ENCODE measurements at places on chromosomes 4 and X.

DNA sequence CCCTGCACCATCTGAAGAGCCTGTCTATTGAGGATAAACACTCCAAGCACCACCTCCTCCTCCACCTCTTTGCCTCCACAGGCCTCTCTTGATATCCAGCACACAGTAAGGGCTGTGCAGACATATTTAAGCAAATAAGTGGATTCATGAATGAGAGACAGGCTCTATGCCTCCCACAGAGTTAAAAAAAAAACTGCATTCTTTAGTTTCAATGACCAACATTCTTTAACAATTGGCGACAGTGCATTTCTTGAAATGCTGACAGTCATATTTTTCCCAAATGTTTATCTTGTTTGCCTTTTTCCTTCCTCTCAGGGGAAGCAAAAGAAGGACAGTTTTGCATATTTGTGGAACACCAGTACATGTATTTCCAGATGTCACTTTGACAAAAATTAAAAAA, 38.6 kb downstream of the MXRA5 start:
- no peak for DNase-seq

GRCh38 chr4:147192679-147193078, 247.0 kb upstream of the TTC29 start:
- DNase-seq = no peak

- no peak for DNase-seq
These were observed 3.6 kb upstream of the GPR173 start for GRCh38 chrX:53044995-53045394.

DNA sequence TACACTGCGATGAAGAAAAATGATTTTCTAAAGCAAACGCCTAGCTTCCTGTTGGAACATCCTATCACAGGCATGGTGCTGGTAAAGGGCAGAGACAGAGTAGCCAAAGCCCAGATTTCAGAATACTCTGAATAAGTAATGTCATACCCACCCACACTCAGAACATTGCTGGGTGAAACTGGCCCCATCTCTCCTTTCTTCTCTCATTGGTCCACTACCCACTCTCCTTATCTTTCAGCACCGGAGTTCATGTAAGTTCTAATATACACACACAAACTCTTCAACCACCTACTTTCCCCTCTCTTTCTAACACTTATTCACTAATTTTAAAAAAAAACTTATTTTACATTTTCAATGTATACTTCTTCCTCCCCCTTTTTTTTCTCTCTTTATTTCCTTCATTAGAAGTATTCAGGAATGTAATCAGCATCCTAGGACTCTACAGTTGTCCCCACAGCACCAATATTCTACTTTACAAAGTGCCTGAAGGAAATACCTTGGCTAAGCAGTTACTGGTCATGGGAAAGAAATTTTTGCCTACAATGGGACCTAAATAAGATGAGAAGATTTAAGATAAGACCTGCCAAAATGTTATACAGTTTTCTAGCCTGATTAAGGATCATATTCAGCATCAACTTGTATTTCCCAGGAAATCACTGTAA, 63.0 kb downstream of the SEC24D start:
- DNase-seq = no peak

DNA sequence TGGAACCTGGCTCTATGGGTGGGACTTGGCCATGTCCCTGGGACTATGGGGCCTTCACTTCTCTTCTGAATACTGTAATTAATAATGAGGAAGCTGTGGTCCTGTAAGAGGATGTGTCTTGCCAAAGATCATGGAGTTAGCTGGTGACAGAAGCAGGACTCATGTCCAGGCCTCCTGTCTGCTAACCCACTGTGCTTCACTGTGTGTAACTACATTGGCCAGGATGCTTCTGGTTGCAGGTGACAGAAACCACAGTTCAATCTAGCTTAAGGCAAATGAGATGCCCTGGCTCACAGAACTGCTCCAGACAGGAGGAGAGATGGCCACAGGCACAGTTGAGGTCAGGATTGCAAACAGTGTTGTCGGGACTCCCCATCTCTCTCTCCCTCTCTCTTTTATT, 3.1 kb downstream of the MTMR1 start:
- no peak for DNase-seq

- DNase-seq = no peak
These were observed 10.9 kb downstream of the MTMR1 start for GRCh38 chrX:150704030-150704613.

GRCh38 chrX:144627947-144628346, 619.4 kb upstream of the SPANXN1 start:
- DNase-seq = no peak

GRCh38 chr4:6357476-6357875, 87.8 kb downstream of the WFS1 start:
- DNase-seq = no peak

DNA sequence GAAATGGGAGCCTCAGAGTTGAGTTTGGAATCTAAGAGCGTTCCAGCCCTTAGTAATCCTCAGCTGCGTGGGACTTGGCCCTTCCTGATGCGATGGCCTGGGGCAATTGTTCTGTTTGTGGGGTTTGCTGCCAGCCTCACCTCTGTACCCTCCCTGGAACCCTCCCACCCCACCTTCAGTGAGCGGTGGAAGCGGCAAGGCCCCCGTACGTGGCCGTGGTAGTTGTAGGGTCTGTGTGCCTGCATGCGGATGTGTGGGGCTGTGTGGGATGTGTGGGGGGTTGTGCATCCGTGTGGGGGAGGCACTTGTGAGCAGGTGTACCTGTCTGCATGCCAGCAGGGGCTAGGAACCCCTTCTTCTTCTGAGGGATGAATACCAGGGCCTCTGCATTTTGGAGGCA, 65.4 kb upstream of the ADRA2C start:
- DNase-seq = no peak

DNA sequence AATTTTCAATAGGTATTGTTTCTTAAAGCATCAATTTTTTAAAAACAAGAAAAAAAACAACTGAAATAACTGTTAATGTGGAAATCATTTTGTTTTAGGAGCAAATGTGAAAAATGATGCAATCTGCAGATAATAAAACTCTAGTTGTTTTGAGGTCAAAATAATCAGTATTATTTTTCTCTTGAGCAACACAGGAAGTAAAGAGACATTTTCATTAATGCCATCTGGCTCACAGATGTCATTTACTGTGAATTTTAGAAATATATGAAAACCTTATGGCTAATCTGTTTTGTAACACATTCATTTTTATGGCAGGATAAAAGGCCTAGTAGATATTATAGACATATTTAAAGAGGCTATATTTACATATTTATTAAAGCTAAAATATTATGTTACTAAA, 141.6 kb downstream of the PCDH18 start:
- no peak for DNase-seq

DNA sequence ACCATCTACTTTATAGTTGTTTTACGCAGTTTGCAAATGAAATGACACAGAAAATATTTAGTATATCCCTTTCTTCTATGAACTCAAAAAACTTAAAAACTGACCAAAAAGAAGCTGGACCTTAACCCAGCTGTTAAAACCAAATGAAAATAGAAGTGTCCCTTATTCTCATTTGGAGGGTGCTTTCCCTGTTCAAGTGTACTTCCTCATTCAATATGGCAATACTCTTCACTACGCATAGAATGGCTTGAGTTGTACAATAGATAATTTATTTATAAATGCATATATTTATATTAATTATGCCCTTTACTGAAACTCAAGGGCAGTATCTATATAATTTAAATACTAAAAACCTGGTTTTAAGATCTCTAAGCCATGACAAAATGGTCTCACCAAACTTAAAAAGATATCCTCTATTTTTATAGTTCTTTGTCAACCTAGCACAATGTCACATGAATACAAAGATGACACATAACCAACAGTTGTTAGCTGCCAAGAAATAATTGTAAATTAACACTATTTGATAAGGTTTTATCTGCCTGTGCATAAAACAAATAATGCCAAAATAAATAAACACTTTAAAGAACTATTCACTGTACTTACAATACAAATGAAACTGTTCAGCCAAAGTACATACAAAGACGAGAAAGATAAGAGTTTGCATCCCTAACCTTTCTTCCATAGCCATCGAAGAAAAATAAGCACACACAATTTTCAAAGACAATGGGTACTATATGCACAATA, 25.2 kb downstream of the YTHDC1 start:
- no peak for DNase-seq

DNA sequence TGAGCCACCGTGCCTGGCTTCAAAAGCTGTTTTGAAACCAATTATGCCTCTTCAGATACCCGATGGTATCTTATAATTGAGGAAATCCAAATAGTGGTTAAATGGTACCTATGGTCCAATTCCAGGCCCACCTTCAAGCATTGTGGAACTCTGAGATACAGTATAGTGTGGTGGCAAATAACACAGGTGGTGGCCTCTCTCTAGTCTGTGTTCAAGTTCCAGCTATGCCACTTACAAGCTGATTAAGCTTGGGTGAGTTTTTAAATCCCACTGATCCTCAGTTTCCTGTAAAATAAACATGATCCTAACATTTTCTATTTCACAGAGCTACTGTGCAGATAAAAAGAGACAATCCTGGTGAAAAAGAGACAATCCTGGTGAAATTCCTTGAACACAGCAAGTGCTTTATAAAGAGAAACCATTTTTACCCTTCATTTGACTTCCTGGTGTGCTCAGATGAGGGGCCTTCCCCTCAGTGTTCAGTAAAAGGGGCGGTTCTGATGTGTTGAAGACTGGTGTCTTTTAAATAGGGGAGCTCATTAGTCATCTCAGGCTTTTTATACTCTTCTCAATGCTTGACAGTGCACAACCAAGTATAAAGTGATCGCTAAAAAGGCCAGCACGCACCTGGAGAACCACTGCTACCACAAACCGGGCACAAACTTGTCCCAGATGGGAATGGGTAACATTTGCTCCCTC, 30.8 kb upstream of the CD40LG start:
- no peak for DNase-seq

DNA sequence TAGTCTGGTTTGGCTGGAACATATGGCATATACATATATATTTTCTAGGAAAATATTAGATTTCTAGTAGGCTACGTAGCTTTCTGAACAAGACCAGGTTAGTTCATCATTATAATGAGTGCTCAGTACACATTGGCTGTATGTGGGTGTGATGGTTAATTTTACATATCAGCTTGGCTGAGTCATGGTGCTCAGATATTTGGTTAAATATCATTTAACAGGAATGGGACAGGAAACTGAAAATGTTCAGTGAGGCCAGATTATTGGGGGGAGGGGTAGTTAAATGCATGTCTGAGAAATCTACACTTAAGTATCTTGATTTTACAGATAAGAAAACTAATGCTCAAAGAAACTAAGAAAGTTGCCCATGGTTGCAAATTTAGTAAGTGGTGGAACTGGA, 160.1 kb downstream of the RBMX2 start:
- DNase-seq = no peak

DNA sequence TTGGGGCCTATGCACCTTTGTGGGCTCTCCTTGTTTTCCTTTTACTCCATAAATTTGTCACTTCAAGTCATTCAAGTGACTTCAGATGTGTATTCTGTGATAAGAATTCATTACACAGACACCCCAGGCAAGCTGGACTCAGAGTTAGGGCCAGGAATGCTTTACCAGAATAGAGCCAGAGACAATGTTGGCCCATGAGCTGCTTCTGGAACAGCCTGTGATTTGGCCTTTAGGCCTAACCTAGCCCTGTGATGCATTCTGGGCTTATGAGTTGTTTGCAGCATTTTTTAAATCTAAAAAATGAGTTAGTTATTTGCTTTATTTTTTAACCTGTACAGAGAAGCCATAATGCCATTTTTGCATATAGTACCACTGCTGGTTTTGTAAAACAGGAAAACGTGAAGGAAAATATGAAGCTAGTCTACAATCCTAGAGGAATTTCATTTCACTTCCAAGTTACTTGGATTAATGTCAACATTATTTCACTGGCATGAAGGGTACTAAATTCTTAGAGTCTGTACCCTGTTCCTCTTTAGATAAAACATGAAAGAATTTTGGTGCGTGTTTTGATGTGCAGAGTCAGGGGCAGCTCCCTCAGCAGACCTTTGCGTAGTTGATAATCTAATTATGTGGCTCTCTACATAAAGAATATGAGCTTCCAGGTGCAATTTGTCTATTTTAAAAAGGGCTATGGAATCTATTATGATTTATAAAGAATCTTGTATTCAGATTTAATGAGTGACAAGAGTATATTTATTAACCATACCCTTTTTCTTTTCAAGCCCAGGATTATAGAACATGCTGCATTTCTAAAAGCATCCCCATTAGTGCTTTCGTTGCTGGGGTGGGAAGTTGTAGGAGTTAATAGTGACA, 84.7 kb downstream of the ARHGAP10 start:
- DNase-seq = no peak

GRCh38 chr4:109798866-109799265, 2.9 kb downstream of the CFI start:
- no peak for DNase-seq

GRCh38 chrX:119072744-119073143, at the start of gene CT47C1:
Gene CT47C1, plus strand, starts transcription at chrX:119072993. Its CDS starts 233 bp downstream, at chrX:119073226.
- no peak for DNase-seq

- DNase-seq = peak; percentile 77
These were observed 1.4 kb downstream of the ELOVL6 start for GRCh38 chr4:110196871-110197528.

DNA sequence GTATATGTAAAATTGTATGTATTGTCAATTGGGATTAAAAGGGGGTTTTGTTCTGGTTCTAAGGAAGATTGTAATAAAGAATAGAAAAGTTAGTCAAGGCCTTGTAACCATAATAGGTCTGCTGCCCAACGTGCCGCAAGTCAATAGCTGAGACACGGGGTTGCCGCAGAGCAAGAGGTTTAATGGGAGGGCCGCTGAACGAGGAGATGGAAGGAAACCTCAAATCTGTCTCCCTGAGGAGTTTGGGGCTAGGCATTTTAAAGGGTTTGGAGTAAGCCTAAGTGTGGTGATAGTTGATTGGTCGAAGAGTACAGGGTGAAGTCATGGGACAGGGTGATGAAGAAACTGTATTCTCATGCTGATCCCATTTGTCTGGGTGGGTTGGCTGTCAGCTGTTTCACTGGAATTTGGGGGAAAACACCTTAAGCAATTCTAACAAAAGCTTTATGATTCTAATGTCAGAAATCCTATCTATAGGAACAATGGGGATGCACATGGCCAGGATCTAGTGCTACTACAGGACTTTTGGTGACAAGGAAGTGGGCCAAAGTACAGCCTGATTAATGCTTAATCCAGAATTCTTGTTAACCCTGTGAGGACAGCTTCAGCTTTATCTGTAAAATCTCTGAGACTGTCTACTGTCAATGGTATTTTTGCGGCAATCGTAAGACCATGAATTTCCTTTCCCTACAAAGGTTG, 86.9 kb downstream of the RELL1 start:
- DNase-seq = no peak

- no peak for DNase-seq
These were observed 9.3 kb downstream of the NKX1-1 start for GRCh38 chr4:1396806-1397455.

DNA sequence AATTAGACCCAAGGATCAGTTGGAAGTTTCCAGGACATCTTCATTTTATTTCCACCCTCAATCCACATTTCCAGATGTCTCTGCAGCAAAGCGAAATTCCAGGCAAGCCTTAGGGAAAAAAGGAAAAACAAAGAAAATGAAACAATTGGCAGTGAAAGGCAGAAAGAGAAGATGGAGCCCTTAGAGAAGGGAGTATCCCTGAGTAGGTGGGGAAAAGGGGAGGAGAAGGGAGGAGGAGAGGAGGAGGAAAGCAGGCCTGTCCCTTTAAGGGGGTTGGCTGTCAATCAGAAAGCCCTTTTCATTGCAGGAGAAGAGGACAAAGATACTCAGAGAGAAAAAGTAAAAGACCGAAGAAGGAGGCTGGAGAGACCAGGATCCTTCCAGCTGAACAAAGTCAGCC, at the start of gene PLP1:
PLP1 (plus strand) TSS at position 295 of the 400 bp plus-strand sequence. CDS start 156 bp downstream, outside the sequence.
- DNase-seq = no peak

GRCh38 chr4:174686826-174687225, 142.2 kb downstream of the GLRA3 start:
- DNase-seq = no peak

GRCh38 chr4:17761062-17761461, 20.4 kb downstream of the FAM184B start:
- no peak for DNase-seq
